ENCODE measurements at places on chromosomes 11 and 22.

DNA sequence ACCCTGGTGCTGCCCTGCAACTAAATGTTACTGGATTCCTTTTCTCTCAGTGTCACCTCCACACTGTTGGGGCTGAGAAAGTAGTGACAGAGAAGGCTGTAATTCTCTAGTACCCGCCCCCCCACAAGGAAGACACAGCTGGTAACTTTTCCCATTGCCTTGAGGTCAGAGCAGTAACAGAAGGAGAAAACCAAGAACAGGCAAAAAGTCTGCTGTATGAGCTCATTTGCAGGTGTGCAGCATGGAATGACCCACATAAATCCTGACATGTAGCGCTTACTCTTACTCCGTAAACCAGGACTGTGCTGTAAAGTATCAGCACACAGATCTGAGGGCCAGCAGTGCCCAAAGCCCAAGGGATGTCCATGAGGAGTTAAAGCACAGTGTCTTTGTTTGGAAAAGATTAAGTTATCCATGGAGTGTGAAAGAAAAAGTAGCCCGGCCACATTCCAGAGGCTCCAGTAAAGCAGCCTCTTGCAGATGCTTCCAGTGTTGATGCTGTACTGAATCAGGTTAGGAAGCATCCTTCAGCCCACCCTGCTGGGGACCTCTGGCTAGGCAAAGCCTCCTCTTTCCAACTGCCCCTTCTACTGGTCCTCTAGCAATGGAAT is 120.7 kb downstream of the PLEKHA7 start:
- DNase-seq, result no peak

GRCh38 chr22:45693835-45694234 is 22.2 kb downstream of the ATXN10 start:
- DNase-seq, result no peak

- DNase-seq, result no peak
Observed at GRCh38 chr11:96648991-96649390, 259.2 kb downstream of the JRKL start.

GRCh38 chr22:45268167-45268957 is 16.4 kb upstream of the UPK3A start:
- DNase-seq, result peak; percentile 44

DNA sequence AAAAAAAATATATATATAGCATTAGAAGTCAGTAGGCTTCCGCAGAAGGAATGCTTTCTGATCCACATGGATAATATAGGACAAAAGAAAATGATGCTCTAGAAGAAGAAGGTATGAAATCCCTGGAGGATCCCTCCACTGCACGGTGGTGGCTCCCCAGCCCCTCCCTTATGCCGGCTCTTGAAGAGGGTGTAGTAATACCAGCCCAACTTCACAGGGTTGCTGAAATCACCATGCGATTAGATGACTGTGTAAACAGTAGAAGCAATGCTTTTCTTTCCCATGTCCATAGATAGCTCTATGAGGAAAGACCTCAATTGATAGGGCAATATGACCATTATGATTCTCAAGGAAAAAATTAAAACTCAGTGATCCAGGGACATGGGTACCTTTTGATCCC is 3.2 kb upstream of the ETS1 start:
- no peak for DNase-seq

GRCh38 chr11:73029403-73029802 is 112.7 kb downstream of the FCHSD2 start:
- DNase-seq, result no peak

- DNase-seq, result no peak
Observed at GRCh38 chr11:111549196-111549868, 8.8 kb downstream of the LAYN start.

GRCh38 chr11:68969386-68969785 is 11.4 kb downstream of the MRGPRD start:
- DNase-seq, result no peak

DNA sequence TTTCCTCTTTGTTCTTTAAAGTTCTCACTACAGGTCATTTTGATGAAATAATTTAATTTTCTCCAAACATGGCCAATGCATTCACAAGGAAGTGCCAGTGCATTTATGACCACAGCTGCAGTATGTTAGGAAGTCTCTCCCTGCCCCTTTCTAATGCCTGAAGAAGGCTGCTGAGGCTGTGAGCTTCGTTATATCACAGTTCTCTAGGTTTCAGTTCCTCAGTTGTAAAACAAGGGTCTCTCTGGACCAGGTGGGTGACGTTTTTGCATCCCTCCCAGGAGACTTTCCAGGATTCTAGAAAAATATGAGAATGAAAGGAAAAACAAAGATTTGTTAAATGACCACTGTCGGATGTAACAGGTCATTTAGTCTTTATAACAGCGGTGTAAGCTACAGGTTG is 171.6 kb downstream of the LARGE1 start:
- DNase-seq, result no peak
